ENCODE measurements at places on chromosomes 16 and 17. TPM values are rescaled to one million over a fixed set of nuclear protein-coding genes. Genes with fewer than 3 reads are reported as not detected.

Gene CCL3
- total RNA-seq: 52.7 TPM

Gene WFIKKN2
- total RNA-seq: not detected

Gene KRT16
- total RNA-seq: not detected

- no peak for DNase-seq
These were observed 27.8 kb upstream of the HEATR6 start for GRCh38 chr17:60106340-60107059.

Gene KCNJ2
- total RNA-seq: not detected

DNA sequence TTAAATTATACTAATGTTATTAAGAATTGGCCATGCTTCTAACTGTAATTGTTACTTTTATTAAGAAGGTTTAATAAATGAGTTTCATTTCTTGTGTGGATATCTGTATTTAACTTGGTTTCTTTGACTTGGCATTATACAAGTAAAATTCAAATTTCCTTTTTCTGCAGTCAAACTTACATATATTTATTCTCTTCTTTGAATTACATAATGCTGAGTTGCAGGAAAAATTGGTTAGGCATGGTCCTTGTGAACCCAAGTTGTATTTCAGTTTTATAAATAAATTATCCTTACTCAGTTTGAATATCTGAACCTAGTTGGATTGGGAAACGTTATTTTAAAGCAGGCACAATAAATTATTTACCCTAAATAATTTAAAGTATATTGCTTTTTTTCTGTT lies 54.8 kb downstream of the NLK start:
- DNase-seq: no peak

- DNase-seq: no peak
These were observed 833.6 kb upstream of the SOX9 start for GRCh38 chr17:71287071-71287823.

DNA sequence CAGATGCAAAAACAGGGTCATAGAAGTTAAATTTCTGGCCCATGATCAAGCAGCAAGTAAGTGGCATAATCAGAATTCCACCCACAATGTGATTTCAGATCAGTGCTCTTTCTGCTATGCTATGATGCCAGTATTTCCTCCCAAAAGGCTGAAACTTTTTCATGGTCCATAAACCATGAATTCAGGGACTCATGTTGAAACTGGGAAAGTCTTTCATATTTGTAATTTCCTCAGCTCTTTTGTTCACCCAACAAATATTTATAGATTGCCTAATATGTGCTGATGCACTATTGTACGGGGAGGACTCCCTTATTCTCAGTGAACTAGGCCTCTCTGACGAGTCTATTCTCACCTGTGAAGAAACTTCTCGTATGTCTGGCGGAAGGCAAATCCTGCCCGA lies 156.3 kb downstream of the MYO1D start:
- no peak for DNase-seq

DNA sequence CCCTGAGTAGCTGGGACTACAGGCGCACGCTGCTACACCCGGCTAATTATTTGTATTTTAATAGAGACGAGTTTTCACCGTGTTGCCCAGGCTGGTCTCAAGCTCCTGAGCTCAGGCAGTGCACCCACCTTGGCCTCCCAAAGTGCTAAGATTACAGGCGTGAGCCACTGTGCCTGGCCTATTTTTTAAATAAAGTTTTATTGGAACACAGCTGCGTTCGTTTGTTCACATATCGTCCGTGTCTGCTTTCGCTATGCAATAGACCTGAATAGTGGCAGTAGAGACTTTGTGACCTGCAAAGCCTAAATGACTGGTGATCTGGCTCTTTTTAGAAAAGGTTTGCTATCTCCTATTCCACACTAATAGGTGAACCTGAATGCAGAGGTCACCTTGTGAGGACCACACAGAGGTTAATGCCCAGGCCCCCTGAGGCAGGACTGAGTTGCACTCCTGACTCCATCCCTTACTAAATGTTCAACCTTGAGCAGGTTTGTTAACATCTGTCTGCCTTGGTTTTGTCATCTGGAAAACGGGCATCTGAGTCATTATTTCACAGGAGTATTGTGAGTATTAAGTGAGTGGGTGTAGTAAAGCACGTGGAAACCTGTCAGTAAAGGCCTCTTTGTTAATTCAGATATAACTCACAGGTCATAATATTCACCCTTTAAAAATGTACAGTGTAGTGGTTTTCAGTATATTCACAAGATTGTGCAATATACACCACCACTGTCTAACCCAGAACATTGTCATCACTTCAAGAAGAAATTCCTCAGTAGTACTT lies 157.5 kb upstream of the CACNG5 start:
- DNase-seq: no peak

DNA sequence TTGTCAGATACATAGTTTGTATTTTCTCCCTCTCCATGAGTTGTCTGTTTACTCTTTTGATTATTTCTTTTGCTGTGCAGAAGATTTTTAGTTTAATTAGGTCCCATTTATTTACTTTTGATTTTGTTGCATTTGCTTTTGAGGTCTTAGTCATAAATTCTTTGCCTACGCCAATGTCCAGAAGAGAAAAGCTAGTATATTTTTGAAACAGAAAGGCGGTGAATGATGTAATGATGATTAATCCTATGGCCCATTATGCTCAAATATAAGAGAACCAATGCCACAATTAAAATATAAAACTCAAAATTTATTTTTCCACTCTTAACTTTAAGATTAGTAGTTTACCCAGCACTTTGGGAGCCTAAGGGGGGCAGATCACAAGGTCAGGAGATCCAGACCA lies 59.8 kb upstream of the SMIM36 start:
- DNase-seq: no peak

Gene IGFALS
- total RNA-seq: not detected
